Common myeloid progenitor, CD34-positive (primary cell): ENCODE measurements at places on chromosomes 3 and 15.
A peak's percentile ranks its signal among the peaks of the same experiment; 100 is the strongest.

DNA sequence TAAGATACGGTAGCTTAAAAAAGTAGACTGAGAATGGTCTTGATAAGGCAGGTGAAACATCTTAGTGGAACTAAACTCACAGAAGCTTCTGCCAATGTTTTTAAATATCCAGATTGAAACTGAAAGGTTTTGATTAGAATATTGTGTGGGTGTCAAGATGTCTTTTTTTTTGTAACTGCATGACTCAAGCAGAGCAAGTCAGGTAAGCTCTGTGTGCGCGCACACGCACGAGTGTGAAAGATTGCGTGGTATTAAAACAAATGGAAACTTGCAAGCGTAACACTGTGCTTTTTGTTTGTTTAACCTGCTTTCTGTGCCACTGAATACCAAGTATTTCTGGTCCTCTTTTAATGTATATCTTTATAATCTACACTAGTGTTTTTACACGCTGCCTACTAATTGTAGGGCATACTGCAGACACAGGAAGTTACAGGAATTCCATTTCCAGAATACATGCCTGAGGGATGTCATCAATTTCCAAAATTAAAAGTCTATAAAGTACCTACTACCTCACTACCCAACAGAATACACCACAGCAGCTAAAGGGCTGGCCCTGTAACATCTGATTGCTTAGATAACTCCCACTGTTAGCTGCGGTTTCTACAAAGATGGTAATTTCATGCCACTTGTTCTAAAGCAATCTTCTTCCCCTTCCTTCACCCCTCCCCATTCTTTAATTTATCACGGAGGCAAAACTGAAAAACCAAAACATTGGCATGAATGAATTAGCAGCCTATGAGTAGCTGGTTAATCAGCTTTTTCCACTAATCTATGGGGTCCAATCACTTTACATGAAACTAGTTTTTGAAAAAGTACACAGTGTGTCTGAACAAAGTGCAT, 472.8 kb downstream of the SHQ1 start:
- peak; percentile 89 for DNase-seq

DNA sequence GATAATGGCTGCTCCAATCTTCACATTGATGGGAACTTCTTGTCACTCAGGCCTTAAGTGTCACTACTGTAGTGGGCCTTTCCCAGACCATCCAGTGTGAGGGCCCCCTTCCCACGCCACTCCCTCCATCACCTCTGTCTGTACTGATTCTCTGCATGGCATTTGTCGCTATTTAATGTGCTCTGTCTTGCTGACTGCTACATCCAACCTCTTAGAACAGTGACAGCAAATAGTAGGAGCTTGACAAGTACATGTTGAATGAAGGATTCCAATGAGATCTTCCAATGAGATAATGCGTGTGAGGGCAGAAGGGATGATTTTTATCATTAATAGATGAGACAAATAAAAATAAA, 5.6 kb upstream of the CCR9 start:
- no peak for DNase-seq

DNA sequence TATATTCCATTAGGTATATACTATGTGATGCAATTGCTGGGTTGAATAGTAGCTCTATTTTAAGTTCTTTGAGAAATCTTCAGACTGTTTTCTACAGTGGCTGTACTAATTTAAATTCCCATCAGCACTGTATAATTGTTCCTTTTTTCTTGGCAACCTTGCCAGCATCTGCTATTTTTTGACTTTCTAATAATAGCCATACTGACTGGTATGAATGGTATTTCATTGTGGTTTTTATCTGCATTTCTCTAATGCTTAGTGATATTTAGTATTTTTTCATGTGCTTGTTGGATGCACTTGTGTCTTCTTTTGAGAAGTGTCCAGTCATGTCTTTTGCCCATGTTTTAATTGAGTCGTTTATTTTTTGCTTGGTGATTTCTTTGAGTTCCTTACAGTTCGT, 145.1 kb upstream of the PLSCR5 start:
- no peak for DNase-seq

- DNase-seq, result no peak
Observed at GRCh38 chr3:126258670-126259069, 78.3 kb upstream of the ALDH1L1 start.

- no peak for DNase-seq
Observed at GRCh38 chr15:29516929-29517328, 247.3 kb upstream of the NSMCE3 start.

GRCh38 chr15:48945386-48945785, 18.3 kb downstream of the SHC4 start:
- peak; percentile 17 for DNase-seq

GRCh38 chr3:39317571-39318169, 11.8 kb upstream of the CCR8 start:
- peak; percentile 22 for DNase-seq

DNA sequence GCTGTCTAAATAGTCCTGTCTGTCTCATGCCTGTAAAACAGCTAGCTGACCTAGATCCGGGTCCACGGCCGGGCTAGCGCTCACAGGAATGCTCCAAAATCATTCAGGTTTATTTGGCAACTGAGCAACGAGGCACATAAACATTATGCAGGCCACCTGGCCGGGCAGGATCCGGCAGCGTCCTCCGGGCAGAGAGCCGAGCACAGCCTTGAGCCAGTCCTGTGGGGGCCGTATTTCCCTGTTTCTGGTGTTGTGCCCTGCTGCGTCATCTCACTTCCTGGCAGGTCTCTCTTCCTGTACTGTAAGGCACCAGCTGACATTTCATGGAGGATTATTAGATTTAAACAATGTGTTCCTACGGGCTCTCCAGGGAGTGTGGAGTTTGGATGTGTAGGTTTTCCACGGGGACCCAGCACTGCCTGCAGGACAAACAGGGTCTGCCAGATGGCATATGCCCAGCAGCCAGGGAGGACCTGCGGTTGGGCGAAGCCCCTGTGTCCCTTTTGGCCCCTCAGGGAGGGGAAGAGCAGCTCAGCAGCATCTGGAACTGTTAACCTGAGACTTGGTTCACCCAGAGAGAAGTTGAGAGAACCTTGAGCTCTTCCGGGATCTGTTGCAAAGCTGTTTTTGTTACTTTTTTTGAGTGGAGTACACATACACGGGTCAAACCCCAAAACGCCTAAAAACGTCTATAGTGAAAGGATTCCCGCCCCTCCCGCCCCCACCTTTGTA, 16.6 kb upstream of the LRRK1 start:
- peak; percentile 80 for DNase-seq

GRCh38 chr3:52357151-52358080, 41.3 kb downstream of the DNAH1 start:
- no peak for DNase-seq

- no peak for DNase-seq
Observed at GRCh38 chr3:148178503-148178902, 519.2 kb upstream of the AGTR1 start.

DNA sequence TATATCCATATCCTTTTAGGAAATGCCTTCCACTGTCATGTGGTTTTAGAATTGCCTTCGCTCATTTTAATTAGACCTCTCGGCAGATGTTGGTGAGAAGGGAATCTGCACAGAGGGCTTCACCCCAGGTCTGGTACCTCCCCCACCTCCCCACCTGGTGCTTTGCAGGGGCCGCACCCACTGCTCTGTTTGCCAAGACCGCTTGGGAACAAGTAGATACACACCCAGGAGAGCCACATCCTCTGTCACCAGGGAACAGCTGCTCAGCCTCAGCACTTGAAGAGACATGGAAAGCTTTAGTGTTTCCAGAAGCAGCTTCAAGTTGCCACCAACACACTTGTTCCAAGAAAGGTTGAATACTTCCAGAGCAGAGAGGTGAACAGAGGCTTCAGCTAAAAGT, 21.8 kb downstream of the LRRC31 start:
- no peak for DNase-seq

DNA sequence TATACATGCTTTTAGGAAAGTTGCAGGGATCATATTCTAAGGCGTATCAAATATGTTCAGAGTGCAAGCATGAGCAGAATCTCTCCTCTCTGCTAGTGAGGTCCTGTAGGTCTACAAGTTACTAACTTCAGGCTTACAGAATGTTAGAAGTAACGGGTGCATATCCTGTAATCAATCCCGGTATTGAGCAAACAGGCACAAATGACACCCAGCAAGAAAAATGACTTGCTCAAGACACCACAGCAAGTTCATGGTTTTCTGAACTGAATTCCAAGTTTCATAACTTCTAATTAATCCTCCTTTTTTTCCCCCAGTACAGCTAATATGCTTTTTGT, 353.9 kb upstream of the TPRG1 start:
- no peak for DNase-seq

DNA sequence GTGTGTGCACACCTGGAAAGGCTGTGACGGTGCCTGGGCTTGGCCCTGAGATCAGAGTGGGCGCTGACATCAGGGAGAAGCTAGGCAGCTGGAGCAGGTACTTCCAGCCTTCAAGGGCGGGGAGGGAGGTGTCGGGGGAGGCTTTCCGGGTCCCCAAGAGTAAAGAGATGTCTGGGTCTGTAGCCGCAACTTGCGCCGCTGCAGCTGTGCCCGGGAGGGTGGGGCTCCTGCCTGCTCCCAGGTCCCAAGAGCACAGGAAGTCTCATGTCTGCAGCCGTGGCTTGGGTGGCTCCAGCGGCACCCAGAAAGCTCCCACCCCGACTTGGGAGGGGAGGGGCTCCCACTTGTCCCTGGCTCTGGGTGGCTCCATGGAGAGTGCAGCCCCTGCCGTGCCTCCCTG, 103.2 kb upstream of the BNIP2 start:
- DNase-seq, result no peak

DNA sequence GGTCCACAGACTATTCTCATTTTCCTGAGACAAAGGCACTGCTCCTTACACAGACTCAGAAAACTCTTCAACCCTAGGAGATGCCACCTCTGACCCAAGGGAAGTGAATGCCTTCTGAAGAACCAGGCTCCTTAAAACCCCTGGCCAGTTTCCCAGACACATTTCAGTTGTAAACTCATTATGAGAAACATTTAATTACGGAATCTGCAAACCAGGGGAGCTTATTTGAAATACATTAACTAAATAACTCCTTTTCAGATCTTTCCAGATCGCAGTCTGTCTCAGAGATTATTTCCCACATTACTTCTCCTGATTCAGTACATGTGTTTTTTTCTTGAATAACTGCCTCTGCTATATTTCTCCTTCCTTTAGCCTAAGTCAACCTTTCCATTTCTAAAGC, 17.6 kb downstream of the MYO5A start:
- DNase-seq, result no peak

- DNase-seq, result peak; percentile 88
Observed at GRCh38 chr3:33636125-33636850, 81.8 kb downstream of the CLASP2 start.

DNA sequence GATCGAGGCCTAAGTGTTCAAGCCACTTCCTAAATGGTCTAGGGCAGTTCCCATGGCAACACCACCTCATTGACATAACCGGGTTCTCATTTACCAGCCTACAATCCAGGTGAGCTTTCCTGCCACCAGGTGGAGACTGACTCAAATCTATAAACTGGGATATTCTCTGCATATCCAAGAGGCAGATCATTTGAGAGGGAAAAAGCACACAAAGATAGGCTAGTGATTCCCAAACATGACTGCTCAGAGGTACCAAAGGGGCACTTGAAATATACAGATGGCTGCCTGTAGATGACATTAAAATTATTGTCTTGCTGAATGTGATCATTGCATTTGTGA, 141.3 kb upstream of the PROK2 start:
- peak; percentile 22 for DNase-seq

- DNase-seq, result no peak
Observed at GRCh38 chr15:39621976-39622375, 41.1 kb downstream of the THBS1 start.

GRCh38 chr3:172685331-172686214, 25.3 kb downstream of the NCEH1 start:
- no peak for DNase-seq

- no peak for DNase-seq
Observed at GRCh38 chr3:97763586-97764406, 762 bp upstream of the ARL6 start.

GRCh38 chr3:182241766-182242488, 530.2 kb downstream of the SOX2 start:
- peak; percentile 80 for DNase-seq

- no peak for DNase-seq
Observed at GRCh38 chr3:188397766-188398705, 244.1 kb downstream of the LPP start.

GRCh38 chr3:55014081-55014480, 86.2 kb upstream of the LRTM1 start:
- no peak for DNase-seq

DNA sequence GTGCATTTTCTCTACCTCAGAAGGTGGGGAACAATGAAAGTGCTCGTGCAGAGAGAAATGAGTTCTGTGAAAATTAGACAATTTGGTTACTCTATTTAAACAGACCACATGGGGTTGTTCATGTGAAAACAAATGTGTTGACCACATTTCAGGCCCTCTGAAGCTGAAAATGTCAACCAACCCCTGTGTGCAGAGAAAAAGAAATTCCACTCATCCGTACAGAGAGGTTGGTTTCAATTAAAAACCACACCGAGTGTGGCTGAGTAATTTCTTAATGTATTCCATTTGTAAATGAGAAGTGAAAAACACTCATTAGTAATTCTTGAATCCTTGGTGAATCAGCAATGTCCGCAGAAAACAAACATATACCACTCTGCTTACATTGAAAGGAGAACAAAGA, 46.9 kb upstream of the SLC7A14 start:
- no peak for DNase-seq

GRCh38 chr15:67730135-67730534, 95.2 kb upstream of the SKOR1 start:
- no peak for DNase-seq

GRCh38 chr3:19822805-19823204, 111.2 kb downstream of the EFHB start:
- no peak for DNase-seq

- DNase-seq, result no peak
Observed at GRCh38 chr3:24915639-24916038, 421.0 kb upstream of the THRB start.

DNA sequence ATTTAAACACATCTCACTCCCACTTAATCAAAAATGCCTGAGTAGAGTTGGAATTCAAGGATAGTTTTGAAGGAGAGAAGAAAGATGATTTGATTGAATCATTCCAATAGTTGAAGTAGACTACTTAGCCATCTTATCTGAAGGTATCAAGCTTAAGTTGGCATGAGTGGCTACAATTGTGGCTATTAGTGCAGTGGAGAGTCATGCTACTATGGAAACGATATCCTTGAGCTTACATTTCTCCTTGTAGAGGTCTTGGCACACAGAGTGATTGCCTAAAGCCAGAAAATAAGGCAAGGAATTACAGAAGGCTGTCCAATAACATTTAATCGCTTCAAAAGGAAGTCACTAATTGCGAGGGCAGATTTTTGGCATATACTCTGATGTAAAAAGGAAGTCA, 1022.7 kb downstream of the IGSF11 start:
- DNase-seq, result no peak

DNA sequence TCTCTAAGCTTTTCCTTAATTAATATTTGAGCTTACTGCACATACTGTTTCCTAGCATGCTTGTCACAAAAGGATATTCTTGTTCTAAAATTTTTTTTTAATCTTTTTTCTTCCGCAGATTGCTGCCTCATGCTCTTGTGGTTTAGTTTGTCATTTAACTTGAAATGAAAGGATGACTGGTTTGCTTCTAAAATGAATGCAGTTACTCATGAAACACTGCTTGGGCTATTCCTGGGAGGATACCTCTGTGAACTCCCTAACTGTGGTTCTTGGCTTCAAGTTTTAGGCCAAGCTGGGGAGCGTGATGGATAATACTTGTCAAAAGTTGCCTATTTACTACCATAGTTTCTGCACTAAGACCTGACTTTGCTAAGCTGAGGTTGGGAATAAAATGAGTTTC, 64.0 kb downstream of the USP13 start:
- DNase-seq, result peak; percentile 56

GRCh38 chr3:161016417-161017313, 88.5 kb downstream of the B3GALNT1 start:
- DNase-seq, result peak; percentile 1
